ENCODE measurements at places on chromosomes 7 and 10.

DNA sequence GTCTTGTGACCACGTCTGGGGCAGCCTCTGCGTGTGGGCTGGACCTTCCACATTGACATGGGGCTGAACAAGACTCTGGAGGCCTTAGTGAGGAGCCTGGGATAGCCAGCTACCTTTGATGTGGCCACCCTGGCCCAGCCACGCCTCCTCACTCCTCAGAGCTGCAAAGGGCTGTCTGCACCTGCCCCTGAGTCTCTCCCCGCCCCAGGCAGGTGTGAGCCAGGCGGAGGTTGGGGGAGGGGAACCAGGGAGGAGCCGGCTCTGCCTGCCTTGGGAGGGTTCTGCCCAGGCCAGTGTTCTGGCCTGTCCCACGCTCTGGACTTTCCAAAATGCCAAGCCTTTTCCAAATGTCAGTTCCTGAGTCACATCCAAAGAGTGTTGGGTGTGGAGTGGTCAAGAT is 72.2 kb downstream of the GTF2IRD1 start:
- no peak for DNase-seq

DNA sequence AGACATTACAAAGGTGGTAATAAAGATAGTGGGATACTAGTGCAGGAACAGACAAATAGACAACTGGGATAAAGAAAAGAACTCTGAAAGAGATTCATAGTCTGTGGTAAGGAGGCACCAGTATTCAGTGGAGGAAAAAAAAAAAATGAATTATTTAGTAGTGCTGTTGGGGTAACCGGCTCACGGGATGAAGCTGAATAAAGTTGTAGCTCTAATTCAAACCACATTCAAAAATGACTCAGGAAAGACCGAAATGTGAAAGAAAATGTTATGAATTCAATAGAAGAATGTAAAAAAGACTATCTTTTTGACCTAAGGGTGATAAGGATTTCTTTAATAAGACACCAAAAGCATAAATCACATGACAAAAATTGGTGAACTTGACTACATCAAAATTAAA is 83.1 kb upstream of the HABP2 start:
- no peak for DNase-seq

DNA sequence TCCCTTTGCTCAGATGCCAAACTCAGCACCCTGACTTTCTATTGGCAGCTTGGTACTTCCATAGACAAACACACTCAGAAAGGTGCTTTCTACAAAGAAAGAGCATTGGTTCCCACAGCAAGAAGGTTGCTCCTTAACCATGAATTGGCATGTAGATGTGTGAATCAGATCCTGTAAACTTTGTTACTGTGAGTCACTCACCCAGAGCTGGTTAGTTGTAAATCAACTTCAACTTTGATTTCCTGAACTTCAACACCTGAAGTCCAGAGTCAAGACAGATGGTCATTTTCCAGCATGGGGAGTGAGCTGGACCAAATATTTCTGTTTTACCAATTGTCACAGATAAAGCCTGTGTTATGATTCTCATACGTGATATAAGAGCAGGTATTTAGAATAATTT is 797.2 kb downstream of the TNS3 start:
- DNase-seq, result no peak

GRCh38 chr7:90596671-90597562 is 796 bp downstream of the CDK14 start:
- DNase-seq, result no peak

DNA sequence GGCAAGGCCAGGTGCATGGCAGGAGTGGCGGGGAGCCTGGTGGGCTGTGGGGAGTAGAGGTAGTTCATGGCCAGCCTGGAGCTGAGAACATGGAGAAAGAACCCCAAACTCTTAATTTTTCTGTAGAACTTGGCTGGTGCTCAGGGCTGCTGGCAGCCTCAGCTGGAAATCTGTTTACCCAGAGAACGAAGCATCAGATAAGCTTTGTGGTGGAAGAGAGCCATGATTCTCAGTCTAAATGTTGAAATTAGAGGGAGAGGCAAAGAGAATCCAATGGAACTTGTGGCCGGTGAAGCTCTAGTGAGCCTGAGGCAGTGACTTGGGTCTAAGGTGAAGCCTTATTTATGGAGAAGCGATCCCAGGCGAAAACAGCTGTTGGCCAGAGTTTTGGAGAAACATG is 126.4 kb downstream of the CCDC3 start:
- DNase-seq, result no peak

- DNase-seq, result no peak
Measured at GRCh38 chr7:50530766-50531165, 34.4 kb downstream of the DDC start.

DNA sequence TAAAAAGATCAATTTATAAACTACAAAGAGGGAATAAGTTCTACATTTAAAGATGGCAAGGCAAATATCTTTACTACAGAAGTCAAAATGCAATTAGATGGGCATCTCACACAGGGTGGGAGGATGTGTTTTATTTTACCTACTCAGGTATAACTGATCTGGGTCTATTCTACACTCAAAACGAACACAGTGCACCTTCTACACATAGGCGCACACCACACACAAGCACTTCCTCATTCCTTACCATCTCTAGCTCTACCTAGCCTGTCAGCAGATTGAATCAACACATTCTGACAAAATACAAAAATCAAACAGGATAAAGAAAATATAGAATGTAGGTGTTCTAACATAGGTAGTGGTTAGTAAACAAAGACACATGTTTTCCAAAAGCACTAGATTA is 64.8 kb downstream of the SGCE start:
- DNase-seq, result no peak

- peak; percentile 78 for DNase-seq
Measured at GRCh38 chr10:70267161-70267933, 16.5 kb downstream of the NPFFR1 start.

DNA sequence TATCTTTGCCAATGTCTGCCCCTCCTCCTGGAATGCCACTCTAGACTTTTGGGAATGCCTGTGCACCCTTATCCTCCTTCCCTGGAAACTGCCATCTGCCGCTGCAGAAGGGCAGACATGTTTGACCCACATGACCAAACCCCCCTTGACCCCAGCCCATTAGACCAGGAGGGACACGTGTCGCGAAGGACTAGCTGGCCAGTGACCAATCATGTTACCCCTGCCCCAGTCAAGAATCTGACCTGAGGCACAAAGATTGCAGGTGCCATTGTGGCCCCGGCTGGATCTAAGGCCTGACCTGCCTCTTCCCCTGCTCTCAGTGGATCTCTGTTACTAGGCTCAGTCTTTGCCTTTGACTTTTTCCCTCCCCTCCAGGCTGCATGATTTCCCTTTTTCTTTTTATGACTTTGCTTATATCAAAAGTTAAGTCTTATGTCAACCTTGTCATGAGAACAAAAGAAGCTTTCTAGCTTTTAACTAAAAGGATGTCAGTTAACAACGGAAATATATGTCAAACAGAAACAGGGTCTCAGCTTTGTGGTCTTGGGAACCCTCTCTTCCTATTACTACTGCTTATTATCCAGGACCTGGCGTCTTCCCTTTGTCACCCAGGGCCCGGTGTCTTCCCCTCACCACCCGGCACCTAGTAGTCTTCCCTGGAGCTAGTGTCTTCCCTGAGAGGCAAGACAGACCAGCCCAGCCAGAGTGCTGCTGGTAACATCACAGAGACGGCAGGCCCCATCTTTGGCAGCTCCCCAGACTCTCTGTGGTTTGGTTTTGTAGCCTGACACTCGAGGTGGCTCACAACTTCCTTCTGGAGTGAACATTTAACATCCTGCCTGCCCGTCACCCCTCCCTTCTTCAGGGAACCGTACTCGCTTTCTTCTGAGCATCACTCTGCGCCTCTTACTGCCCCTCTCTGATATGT is 24.4 kb upstream of the PPIF start:
- DNase-seq, result peak; percentile 81

- DNase-seq, result no peak
Measured at GRCh38 chr7:69219381-69219780, 378.9 kb upstream of the AUTS2 start.

- DNase-seq, result no peak
Measured at GRCh38 chr7:148944935-148945934, 61.1 kb upstream of the EZH2 start.

GRCh38 chr7:111470998-111471397 is 91.3 kb downstream of the IMMP2L start:
- DNase-seq, result no peak

DNA sequence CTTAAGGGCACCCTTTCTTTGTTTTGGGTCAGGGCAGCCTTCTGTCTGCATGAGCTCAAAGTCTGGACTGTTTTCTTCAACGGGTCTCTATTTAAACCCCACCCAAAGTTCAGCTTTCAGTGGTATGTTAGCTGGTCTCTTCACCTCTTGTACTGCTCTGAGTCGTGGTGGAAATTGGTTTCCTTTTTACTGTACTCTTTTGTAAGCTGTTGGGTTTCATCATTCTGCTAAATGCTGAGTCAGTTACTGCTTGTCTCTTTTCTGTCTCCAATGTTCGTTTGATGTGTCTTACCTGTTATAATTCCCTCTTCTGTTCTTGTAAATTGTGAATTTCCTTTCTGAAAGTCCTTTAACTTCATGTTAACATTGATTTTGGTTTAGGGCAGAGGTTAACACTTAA is 64.1 kb upstream of the MALRD1 start:
- DNase-seq, result no peak

- no peak for DNase-seq
Measured at GRCh38 chr7:22945584-22945983, 68.3 kb downstream of the HYCC1 start.

GRCh38 chr10:49597426-49598163 is 12.5 kb upstream of the SLC18A3 start:
- no peak for DNase-seq

GRCh38 chr10:72887043-72887442 is 6.5 kb upstream of the OIT3 start:
- DNase-seq, result no peak

DNA sequence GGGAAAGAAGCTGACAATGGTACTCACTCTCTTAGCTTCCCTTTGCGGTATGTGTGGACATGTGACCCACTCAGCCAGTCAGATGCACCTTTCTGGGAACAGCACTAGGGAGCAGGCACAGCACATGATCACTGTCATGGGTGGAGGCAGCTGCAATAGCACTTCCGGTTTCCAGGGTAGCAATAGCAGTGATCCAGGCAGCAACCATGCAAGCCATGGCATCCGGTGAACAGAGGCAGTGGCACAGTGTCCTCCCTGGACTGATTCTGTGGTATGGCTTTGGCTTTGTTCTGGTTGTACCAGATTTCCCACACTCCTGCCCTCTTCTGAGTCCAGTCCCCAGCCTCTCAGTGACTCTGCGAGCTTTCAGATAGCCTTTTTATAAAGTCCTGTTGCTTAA is 86.8 kb upstream of the NAMPT start:
- no peak for DNase-seq

DNA sequence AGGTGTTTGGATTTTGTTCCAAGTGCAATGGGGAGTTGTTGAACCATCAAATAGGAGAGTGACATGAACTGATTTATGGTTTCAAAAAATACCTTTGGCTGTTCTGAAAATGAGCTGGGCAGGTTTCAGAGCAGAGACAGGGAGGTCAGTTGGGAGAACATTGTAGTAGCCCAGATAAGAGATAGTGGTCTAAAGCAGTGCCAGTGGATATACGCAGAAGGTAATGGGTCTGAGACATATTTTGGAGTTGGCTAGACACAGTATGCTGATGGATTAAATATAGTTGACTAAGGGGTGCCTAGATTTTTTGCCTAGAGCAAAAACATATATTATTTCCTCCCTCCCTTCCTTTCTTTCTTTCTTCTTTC is 21.3 kb upstream of the CDK14 start:
- no peak for DNase-seq

DNA sequence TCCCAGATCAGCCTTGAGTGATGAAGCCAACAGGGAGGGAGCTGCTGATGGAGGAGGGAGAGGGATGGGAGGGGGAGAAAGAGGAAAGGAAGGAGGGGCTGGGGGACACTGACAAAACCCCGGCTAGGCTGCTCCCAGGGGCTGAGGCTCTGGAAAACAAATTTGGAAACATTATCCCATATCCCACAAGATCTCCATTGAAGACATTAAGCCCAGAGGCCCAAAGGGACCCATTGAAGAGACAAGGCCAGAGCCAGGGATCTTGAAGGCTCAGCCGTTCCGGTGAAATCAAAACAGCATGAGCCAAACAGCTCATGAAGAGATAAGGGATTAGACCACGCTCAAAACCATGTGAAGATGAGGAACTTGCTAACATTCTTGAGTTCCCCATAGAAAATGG is 184.3 kb upstream of the ITGB1 start:
- no peak for DNase-seq

GRCh38 chr7:69598487-69599285 is 411 bp downstream of the AUTS2 start:
- DNase-seq, result no peak

GRCh38 chr7:106166651-106167342 is 54.7 kb upstream of the SYPL1 start:
- peak; percentile 44 for DNase-seq

- no peak for DNase-seq
Measured at GRCh38 chr10:75028748-75029147, 82.7 kb upstream of the SAMD8 start.

GRCh38 chr7:12712236-12712635 is 24.8 kb downstream of the ARL4A start:
- no peak for DNase-seq

- no peak for DNase-seq
Measured at GRCh38 chr10:132099389-132100090, 33.8 kb downstream of the JAKMIP3 start.

DNA sequence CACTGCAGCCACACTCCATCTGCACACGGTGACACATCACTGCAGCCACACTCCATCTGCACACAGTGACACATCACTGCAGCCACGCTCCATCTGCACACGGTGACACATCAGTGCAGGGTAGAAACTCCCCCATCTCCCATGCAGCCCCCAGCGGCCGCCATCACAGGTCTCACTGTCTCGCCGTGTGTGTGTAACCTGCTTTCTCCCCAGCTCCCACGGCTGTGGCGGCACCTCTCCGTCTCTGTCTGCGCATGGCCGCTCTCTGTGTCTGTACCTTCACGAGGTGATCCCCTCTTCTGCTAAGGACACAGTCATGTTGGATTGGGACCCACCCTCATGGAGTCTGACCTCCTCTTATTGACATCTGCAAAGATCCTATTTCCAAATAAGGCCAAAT is 527.4 kb downstream of the PTPRN2 start:
- DNase-seq, result no peak

- DNase-seq, result no peak
Measured at GRCh38 chr7:2115760-2116447, 116.8 kb downstream of the MAD1L1 start.

DNA sequence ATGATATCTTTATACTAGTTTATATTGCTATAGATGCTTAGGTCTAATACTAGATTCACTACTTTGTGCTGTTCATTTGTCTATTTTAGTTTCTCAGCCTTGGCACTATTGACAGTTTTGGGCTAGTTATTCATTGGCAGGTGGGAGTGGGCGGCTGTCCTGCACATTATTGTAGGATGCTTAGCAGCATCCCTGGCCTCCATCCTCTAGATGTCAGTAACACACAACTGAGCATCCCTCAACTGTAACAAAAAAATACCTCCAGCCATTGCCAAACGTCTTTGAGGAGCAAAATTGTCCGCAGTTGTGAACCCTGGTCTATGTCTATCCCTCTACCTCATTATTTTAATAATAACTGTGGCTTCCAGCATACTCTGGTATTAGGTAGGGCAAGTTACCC is 34.4 kb upstream of the PNLIP start:
- DNase-seq, result no peak
